ENCODE measurements at places on chromosomes 11 and 22. TPM values are rescaled to one million over a fixed set of nuclear protein-coding genes. Genes with fewer than 3 reads are reported as not detected.

DNA sequence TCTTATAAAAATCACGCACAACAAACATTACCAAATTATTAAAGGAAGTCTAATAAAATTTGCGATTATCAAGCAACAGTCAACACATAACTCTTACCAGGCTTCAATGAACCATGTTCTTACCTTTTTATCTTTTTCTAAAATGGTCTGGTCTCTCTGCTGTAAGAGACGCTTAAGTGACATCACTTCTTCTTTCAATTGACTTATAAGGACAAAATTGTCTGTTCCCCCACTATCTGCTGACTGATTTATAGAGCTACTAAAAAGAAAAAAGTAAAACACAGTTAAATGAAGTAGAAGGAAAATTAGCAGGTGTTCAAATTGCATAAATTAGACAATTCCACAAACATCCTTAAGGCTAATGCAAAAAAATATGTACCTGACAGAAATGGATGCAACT, 10.9 kb downstream of the FAM76B start:
- no peak for DNase-seq
- no peak overlapping the region for H3K27ac ChIP-seq
- H3K4me3 ChIP-seq = no peak overlapping the region
- H3K4me1 ChIP-seq = no peaks in the 10 kb centered on the region

DNA sequence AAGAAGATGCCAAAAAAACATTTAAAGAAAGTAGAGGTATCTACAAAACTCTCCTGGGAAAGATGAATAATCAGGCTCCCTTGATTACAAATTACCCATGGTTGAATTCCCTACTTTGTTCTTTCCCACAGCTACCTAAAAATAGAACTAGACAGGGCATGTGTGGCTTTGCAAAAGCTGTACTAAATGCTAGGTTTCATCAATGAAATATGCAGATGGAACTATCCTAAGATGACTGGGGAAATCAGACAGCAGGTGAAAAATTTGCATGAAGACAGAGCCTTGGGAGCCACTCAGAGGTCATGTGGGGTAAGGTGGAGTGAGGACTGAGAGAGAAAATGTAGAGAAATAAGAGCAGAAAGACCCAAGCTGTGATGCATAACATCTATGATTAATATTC, 14.7 kb downstream of the LAYN start:
- peaks cover 4% of the 10 kb centered on the region for H3K4me1 ChIP-seq
- no peak overlapping the region for H3K27ac ChIP-seq
- peaks cover 2% of the 10 kb centered on the region for H3K36me3 ChIP-seq

GRCh38 chr22:46007848-46008261, 30.9 kb upstream of the WNT7B start:
- no peaks in the 10 kb centered on the region for H3K27me3 ChIP-seq
- H3K27ac ChIP-seq = peak overlapping the region; percentile 94
- H3K36me3 ChIP-seq = no peaks in the 10 kb centered on the region
- DNase-seq = peak; percentile 69
- H3K4me3 ChIP-seq = no peak overlapping the region

The DEFB131B gene
- total RNA-seq = not detected

- peaks cover 3% of the 10 kb centered on the region for H3K27me3 ChIP-seq
- H3K4me1 ChIP-seq = peaks cover 7% of the 10 kb centered on the region
- H3K36me3 ChIP-seq = no peaks in the 10 kb centered on the region
Observed at GRCh38 chr11:123437236-123437979, 7.3 kb downstream of the GRAMD1B start.

The KRTAP5-8 gene
- total RNA-seq = not detected

DNA sequence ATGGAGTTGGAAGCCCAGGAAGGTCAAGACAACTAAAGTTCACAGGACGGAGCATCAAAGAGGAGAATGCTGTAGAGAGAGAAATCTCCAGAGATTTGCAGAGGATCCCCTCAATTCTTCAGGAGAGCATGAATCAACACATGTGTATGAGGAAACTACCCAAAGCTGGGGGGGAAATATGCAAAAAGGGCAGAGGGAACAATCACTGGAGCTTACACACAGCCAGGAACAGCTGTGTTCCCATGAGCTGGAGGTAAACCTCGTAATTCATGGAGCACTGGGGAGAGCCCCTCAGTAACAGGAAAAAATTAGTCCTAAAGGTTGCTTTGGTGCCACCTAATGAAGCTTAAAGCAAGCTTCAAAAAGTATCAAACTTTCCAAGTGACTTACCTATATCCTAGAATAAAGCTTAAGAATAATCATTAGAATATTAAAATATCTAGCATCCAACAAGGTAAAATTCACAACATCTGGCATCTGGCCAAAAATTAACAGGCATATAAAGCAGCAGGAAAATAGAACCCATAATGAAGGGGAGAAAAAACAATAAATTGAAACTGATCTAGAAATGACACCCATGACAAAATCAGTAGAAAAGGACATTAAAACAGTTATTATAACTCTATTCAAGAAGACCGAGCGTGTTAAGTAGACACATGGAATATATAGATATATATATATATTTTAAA, 134.2 kb downstream of the STK33 start:
- no peak for DNase-seq
- H3K4me1 ChIP-seq = no peaks in the 10 kb centered on the region
- no peak overlapping the region for H3K27ac ChIP-seq
- no peaks in the 10 kb centered on the region for H3K27me3 ChIP-seq
- no peak overlapping the region for H3K4me3 ChIP-seq
- no peaks in the 10 kb centered on the region for H3K36me3 ChIP-seq

- no peak overlapping the region for H3K4me3 ChIP-seq
- no peaks in the 10 kb centered on the region for H3K4me1 ChIP-seq
- H3K36me3 ChIP-seq = no peaks in the 10 kb centered on the region
- no peak overlapping the region for H3K27ac ChIP-seq
Observed at GRCh38 chr11:85848006-85848405, 7.2 kb upstream of the CCDC83 start.

DNA sequence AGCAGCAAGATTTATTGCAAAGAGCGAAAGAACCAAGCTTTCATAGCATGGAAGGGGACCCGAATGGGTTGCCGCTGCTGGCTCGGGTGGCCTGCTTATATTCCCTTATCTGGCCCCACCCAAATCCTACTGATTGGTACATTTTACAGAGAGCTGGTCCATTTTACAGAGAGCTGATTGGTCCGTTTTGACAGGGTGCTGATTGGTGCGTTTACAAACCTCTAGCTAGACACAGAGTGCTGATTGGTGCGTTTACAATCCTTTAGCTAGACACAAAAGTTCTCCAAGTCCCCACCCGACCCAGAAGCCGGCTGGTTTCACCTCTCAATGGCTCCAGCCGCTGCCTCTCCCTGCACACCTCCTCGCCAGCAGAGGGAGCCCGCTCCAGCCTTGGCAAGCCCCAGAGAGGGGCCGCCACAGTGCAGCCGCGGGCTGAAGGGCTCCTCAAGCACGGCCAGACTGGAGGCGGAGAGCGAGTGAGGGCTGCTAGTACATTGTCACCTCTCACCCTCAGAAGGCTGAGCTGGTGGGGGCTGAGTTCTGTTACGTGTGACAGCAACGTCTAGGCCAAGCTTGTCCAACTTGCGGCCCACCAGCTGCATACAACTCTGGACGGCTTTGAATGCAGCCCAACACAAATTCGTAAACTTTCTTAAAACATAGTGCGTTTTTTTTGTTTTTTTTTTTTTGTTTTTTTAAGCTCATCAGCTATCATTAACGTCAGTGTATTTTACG, 8.7 kb downstream of the PTH start:
- H3K36me3 ChIP-seq = no peaks in the 10 kb centered on the region
- no peaks in the 10 kb centered on the region for H3K27me3 ChIP-seq
- H3K4me1 ChIP-seq = no peaks in the 10 kb centered on the region
- H3K27ac ChIP-seq = no peak overlapping the region
- DNase-seq = peak; percentile 82

The PTPRCAP gene
- 15.7 TPM for total RNA-seq

The YPEL1 gene
- total RNA-seq = 7.6 TPM

DNA sequence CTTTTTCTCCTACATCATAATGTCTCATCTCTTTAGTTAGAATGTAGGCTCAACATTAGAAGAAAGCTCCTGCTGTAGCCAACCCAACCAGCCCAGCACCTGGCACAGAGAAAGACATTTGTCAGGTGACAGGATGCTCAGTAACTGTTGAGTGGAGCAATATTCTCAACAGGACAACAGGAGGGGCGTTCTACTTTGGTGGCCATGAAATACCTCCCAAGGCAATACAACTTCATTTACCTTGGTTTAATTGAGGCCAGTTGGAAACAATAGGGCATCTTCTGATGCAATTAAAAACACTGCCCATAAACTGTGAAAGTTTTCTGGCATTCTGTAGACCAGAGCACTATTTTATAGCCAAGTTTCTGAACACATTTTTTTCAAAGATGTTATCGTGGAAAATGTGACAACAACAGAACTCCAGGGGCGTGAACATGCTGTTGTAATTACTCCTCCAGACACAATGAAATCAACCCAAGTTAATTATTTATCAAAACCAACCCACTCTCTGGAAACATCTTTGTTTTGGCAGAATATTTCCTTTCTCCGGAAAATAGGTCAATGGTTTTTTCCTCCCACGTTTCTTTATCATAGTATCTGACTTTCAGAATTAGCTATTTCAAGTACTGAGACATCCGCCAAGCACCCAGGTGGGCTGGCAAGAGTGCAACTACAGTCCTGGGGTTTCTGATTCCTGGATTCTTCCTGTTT, 538.1 kb downstream of the SOX6 start:
- H3K27ac ChIP-seq = no peak overlapping the region
- no peaks in the 10 kb centered on the region for H3K36me3 ChIP-seq
- H3K27me3 ChIP-seq = no peaks in the 10 kb centered on the region
- H3K4me3 ChIP-seq = no peak overlapping the region
- H3K4me1 ChIP-seq = peaks cover 36% of the 10 kb centered on the region

DNA sequence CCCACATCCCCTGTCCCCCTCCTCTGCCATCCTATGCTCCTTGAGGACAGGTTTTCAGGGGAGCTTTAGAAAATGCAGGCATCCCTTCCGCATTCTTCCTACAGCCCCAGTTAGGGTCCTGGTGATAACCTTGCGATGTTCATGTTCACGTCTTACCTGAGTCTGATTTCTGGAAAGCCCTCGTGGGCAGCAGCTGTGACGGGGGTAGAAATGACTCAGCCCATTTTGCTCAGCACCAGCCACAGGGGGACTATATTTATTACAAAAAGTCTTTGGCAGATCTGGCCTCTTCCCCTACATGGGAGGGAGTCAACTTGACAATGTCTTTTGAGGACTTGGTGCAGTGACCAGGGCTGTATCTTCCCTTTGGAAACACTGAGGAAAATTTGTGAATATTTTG, 12.3 kb downstream of the PKNOX2 start:
- H3K4me3 ChIP-seq = no peak overlapping the region
- DNase-seq = no peak
- no peak overlapping the region for H3K27ac ChIP-seq

GRCh38 chr11:61041755-61042518, 60.4 kb upstream of the CD5 start:
- no peak for DNase-seq
- no peaks in the 10 kb centered on the region for H3K36me3 ChIP-seq
- no peaks in the 10 kb centered on the region for H3K27me3 ChIP-seq
- peak overlapping the region; percentile 81 for H3K27ac ChIP-seq
- no peak overlapping the region for H3K4me3 ChIP-seq

The TIMP3 gene
- total RNA-seq = 390 TPM

DNA sequence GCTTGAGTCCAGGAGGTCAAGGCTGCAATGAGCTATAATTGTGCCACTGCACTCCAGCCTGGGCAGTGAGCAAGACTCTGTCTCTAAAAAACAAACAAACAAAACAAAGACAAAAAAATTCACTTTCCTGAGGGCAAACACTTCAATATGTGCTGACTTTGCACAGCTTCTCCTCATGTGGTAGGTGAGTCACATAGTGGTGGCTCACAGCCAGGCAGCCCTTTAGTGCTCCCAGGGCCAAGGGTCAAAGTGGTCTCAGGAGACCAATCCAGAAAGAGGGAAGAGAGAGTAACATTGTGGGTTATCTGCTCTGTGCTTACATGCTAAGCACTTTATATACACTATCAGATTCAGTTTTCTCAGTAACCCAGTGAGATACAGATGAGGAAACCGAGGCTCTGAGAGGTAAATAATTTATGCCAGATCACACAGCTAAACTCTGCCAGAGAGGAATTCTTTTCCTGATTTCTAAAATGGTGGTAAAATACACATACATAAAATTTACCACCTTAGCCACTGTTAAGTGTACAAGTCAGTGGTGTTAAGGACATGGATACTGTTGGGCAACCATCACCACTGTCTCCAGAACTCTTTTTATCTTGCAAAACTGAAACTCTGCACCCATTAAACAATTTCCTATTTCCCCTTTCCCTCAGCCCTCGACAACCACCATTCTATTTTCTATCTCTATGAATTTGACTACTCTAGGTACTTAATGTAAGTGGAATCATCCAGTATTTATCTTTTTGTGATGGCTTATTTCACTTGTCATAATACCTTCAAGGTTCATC, 231.7 kb upstream of the NARS2 start:
- peak overlapping the region; percentile 27 for H3K27ac ChIP-seq
- DNase-seq = peak; percentile 75
- no peaks in the 10 kb centered on the region for H3K36me3 ChIP-seq
- no peak overlapping the region for H3K4me3 ChIP-seq
- H3K27me3 ChIP-seq = no peaks in the 10 kb centered on the region
- H3K4me1 ChIP-seq = peaks cover 24% of the 10 kb centered on the region

DNA sequence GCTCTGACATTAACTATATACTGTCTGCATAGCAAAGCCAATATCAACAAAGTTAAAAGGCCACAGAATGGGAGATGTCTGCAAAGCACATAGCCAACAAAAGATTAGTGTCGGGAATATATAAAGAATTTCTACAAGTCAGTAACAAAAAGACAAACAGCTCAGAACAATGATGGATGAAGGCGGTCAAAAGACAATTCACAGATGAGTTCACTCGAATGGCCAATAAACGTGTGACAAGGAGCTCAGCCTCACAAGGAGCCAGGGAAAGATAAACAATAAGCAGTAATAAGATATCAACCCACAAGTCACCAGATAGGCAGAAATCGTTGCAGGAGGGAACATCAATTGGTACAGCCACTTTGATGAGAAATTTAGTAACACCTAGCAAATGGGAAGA, 106.0 kb upstream of the ISX start:
- no peak for DNase-seq
- no peaks in the 10 kb centered on the region for H3K36me3 ChIP-seq
- H3K4me3 ChIP-seq = no peak overlapping the region
- no peak overlapping the region for H3K27ac ChIP-seq
- no peaks in the 10 kb centered on the region for H3K4me1 ChIP-seq

The MS4A3 gene
- not detected for total RNA-seq

DNA sequence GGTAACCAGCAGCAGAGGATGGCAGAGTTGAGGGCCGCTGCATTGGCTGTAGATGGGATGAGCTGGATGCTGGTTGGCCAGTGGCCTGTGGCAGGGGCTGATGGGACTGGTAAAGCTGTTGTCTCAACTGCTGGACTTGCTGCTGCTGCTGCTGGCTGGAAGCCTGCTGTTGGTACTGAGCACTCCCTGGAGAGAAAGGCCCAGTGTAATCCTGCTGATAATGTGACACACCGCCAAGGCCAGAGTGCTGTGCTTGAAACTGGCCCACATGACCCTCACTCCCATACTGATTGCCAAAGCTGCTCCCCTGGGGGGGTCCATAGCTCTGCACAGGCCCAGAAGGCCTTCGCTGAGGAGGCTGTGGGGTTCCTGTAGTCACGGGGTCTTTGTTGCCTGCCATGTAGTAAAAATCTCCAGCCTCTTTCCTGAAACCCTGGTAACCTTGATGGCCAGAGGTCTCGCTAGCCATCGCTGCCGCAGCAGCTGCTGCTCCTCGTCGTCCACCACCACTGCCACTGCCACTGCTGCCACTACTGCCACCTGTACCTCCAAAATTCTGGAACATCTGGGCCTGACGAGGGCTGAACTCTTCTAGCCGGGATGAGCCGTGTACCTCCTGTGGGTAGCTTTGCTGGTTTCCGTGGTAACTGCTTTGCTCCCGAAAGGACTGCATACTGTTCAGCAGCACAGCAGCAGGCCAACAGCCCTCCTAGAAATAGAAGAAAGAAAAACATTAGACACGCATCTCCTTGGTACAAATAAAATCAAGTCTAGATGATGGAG, 55.6 kb downstream of the TCF20 start:
- DNase-seq = no peak
- H3K4me1 ChIP-seq = no peaks in the 10 kb centered on the region
- no peak overlapping the region for H3K4me3 ChIP-seq
- peaks cover 56% of the 10 kb centered on the region for H3K36me3 ChIP-seq
